ELF-1 (cell line): ENCODE measurements at places on chromosomes 11 and 22.

GRCh38 chr22:48972979-48973693 lies 854.5 kb downstream of the BRD1 start:
- no peak for DNase-seq

GRCh38 chr11:114319716-114320328 lies 23.6 kb downstream of the NNMT start:
- peak; percentile 50 for DNase-seq

- DNase-seq, result no peak
Observed at GRCh38 chr11:34346551-34346950, 11.3 kb downstream of the ABTB2 start.

DNA sequence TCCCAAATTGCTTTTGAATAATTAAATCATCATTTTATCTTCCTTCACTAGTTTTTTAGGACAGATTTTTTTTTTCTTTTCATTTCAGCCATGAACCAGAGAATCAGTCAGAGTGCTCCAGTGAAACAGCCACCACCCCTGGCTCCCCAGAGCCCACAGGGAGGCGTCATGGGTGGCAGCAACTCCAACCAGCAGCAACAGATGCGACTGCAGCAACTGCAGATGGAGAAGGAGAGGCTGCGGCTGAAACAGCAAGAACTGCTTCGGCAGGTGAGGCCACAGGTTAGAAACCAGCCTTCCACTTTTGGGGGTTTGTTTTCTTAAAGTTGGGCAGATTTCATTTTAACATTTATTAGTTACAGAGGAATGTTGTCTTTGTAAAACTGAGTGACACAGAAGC lies 95.6 kb downstream of the YAP1 start:
- DNase-seq, result no peak

DNA sequence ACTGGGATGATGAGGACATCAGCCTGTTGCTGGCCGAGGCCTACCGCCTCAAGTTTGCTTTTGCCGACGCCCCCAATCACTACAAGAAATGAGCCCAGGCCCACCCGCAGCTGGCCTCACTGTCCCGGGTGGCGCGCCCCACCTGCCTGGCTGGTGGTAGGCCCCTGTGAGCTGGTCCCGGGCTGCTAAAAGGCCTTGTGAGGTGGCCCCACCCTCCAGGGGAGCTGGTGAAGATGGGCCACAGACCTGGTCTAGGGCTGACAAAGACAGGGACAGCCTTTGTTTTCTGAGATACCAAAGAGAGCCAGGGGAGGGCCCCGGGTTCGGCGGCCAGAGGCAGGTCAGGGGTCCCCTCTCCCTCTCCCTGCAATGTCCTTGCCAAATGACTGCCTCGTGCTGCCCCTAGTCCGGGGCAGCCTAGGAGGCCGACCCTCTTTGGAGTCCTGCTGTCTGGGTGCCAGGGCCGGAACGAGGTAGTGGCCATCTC lies 411.1 kb downstream of the TBC1D22A start:
- no peak for DNase-seq

DNA sequence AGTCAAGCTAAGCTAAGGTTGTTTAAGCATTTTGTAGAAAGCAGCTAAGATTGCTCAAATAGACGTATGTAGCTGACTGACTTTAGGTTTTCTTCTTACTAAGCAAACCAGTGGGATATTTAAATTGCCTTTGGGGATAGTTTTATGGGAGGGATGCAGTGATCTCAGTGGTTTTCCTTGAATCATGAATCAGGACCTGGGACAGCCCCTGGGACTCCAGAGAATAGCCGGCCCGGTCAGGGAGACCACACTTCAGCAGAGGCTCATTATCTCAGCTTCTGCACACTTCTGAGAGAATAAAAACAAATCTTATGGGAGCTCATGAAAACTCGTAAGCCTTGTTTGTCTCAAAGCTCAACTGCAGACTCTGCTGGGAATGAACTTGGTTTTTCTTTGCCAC lies at the start of gene OR9I1:
Gene OR9I1, minus strand, starts transcription at position 62 of the 400 bp plus-strand sequence. CDS start 6,086 bp downstream, outside the sequence.
- DNase-seq, result no peak

DNA sequence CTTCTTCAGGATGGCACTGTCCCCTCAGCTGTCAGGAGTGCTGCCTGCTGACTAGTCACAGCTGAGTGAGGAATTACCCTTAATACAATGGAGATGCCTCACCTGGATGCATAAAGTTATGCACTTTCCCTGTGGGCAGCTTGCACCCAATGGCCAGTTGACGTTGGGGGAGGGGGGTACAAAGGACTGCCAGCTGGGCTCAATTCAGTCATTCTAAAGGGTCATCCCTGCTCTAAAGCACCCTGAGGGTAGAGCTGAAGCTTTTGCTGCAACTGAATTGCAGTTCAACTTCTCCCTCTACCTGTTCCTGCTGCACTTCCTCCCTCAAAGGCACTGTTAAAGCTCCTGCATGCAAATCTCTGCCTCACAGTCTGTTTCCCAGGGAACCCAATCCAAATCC lies 147.8 kb upstream of the SESN3 start:
- DNase-seq, result peak; percentile 70
